Osteoblast (primary cell): ENCODE measurements at places on chromosomes 4 and X. TPM values are rescaled to one million over a fixed set of nuclear protein-coding genes. Genes with fewer than 3 reads are reported as not detected.

The CCDC149 gene
- 12.3 and 14.7 TPM in 2 replicates for total RNA-seq

The ELF4 gene
- total RNA-seq: 24.8 and 25.0 TPM in 2 replicates

The GABRB1 gene
- total RNA-seq: not detected in 2 replicates

The USP17L28 gene
- not detected in 2 replicates for total RNA-seq
